BJ (cell line): ENCODE measurements at places on chromosomes 2 and 18.

- DNase-seq: no peak
Observed at GRCh38 chr2:111029181-111029927, 91.4 kb upstream of the BCL2L11 start.

- DNase-seq: no peak
Observed at GRCh38 chr2:120525056-120526046, 179.4 kb downstream of the INHBB start.

- DNase-seq: no peak
Observed at GRCh38 chr2:219443016-219443696, 8.5 kb downstream of the SPEG start.

DNA sequence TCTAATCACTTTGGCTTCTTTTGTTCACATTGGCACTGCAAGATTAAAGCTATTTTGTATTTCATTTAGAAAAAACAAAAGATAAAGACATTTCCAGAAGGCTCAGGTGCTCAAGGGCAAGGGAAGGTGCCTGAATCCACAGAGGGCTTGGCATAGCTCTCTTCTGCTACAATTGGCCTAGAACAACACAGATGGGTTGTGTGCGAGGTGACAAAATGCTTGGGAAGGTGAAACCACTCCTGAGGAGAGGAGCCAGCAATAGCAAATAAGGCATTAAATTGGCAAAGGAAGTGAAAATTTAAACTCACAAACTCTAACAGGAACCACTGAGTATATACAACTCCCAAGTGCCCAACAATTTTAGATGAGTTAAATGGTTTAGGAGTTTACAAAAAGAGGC lies 1290.4 kb upstream of the CHAC2 start:
- no peak for DNase-seq

GRCh38 chr2:64094663-64095382 lies 49.4 kb downstream of the PELI1 start:
- no peak for DNase-seq

- no peak for DNase-seq
Observed at GRCh38 chr2:201137505-201138400, 21.8 kb downstream of the CFLAR start.

GRCh38 chr2:37586663-37587317 lies 84.7 kb downstream of the CDC42EP3 start:
- no peak for DNase-seq

- no peak for DNase-seq
Observed at GRCh38 chr2:98915751-98916358, 20.2 kb downstream of the CRACDL start.

DNA sequence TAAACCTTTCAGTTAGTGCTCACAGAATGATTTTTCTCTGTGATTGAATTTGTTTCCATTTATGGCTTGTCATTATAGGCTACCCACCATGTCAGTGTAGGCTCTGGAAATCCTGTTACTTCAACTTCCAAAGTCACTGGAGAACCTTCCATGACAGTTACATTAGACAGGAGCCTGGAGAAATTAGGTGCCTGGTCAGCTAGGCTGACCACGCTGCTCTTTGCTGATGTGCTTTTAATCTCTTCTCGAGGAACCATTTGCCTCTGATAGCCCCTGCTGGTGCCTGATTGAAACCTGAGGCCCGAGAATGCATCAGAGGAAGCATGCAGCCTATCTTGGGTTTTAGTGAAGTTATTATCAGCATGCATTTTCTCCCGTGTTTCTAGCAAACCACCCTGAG lies 29.6 kb upstream of the TTN start:
- DNase-seq: no peak

- DNase-seq: no peak
Observed at GRCh38 chr2:217932803-217933616, 69.8 kb downstream of the TNS1 start.

- no peak for DNase-seq
Observed at GRCh38 chr18:37762076-37762621, 196.6 kb upstream of the CELF4 start.

DNA sequence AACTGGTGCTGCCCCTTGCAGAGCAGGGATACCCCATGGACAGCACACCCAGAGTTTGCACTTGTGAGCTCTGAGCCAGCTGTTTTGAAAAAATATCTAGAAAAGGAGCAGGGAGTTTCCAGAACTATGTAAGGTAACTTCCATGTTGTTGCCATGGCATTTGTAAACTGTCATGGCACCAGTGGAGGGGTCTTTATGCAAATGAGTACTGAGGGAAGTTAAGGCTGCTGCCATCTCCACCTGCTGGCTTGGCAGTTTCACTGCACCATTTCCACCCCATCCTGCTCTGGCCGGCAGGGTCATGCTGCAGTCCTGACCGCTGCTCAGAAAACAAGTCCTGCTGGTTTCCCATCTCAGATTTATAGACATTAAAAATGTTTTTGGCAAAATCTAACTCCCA lies 52.3 kb upstream of the SNTG2 start:
- DNase-seq: no peak

- no peak for DNase-seq
Observed at GRCh38 chr2:47177043-47177565, 22.0 kb upstream of the STPG4 start.

DNA sequence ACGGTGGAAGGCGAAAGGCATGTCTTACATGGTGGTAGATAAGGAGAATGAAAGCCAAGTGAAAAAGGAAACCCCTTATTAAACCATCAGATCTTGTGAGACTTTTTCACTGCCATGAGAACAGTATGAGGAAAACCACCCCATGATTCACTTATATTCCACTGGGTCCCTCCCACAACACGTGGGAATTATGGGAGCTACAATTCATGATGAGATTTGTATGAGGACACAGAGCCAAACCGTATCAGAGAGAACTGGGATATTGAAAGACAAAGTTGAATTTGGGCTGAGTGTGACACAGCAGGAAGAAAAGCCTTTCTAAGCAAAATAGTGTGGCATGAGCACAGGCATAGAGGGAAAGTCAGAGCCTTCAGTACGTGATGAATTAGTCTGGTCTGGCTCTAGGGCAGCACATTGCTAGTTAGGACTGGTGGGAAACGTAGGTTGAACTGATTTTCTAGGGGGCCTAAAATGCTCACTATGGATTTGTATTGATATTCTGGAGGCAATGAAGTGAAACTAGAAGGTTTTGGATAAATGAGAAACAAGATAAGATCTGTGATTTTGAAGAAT lies 84.8 kb upstream of the RND3 start:
- no peak for DNase-seq

GRCh38 chr2:131026919-131027318 lies 66.3 kb downstream of the FAM168B start:
- no peak for DNase-seq

GRCh38 chr2:231800493-231801091 lies 14.3 kb downstream of the COPS7B start:
- no peak for DNase-seq

- no peak for DNase-seq
Observed at GRCh38 chr18:78813156-78813555, 166.5 kb upstream of the SALL3 start.

DNA sequence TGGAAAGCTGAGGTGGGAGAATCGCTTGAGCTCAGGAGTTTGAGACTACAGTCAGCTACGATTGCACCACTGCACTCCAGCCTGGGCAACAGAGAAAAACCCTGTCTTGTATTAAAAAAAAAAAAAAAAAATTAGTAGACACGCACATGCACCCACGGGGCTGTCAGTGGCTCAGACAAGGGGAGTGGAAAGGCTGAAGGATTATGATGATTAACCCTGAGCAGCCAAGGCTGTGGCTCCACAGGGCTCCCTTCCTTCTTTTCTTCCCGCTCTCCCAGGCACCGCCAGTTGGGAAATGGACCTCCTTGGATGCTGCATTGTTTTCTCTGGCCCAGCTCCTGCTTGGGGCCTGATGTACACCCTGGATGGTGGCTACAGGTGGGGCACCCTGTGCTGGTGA lies 49.0 kb upstream of the RAB6C start:
- DNase-seq: no peak

GRCh38 chr2:8605351-8606065 lies 76.3 kb upstream of the ID2 start:
- peak; percentile 10 for DNase-seq

DNA sequence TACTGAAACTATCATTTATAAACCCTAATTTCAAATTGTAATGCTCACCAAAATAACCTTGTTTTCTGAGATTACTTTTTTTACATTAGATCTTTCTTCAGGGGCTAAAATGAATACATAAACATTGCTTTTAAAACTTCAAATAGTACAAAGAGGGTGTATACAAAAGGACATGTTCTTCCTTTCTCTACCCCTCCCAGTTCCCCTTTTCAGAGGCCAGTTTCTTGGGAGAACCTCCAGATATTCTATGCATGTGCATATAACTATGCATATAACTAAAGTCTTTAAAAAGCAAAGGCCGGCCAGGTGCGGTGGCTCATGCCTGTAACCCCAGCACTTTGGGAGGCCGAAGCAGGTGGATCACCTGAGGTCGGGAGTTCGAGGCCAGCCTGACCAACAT lies 10.6 kb upstream of the FAM117B start:
- no peak for DNase-seq

DNA sequence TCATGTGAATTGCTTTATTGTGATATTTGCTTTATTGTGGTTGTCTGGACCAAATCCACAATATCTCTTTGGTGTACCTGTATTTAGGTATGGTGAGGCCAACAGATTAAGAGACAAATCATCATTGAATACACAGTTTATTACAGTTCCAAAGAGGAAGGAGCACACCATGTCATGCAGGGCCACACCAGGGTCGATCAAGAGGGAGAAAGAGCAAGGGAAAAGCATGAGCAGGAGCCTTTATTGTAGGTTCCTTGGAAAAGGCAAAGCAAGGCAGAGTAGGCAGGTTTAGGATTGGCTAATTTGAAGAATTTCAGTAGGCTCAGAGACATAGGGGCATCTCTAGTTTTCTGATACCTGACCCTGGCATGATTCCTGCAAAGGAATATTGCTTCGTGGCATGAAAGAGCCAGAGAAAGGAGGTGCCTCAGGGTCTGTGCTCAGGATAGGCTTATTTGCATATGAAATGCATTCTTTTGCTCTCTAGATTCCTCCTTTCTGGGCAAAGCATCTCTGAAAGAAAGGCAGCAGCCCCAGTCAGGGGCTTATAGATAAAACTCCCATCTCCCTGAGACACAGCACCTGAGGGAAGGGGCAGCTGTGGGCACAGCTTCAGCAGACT lies 214.2 kb upstream of the ERBB4 start:
- no peak for DNase-seq

- DNase-seq: no peak
Observed at GRCh38 chr2:109660046-109660860, 46.1 kb downstream of the SOWAHC start.

- no peak for DNase-seq
Observed at GRCh38 chr2:74383254-74383653, 3.1 kb upstream of the DCTN1 start.

DNA sequence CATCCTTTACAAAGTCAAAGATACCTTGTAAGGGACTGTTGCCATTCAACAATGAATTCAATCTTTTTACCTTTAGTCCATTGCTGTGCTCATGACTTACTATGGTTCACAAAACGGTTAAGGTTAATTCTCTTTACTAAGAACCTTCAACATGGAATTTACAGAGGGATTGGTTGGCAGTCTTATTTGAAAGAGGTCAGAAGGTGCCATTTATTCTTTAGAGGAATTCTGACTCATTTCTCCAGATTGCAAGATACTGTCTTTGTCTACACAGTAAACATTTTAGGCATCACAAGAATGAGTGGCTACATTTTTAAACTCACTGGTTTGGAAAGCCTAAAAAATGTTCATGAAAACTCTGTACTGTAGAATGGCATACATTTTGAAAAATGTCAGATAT lies 17.4 kb downstream of the KCNH7 start:
- no peak for DNase-seq

GRCh38 chr2:88608184-88608583 lies 19.1 kb downstream of the EIF2AK3 start:
- DNase-seq: no peak

DNA sequence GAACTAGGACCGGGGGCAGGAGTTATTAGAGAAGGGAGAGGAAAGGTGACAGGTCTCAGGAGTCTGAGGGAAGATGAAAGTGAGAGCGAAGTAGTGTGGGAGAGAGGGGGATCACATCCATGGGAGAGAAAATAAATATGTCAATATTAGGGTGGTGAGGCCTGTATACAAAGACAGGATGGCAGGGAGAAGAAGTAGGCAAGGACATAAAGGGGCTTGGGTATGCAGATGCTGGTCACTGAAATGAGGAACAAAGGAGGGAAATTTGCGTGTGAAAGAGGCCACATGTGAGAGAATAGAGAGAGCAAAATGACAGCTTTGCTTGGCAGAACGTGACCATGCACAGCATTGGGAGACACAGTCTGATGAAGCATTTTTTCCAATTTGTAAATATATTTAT lies 13.6 kb downstream of the METAP1D start:
- no peak for DNase-seq

DNA sequence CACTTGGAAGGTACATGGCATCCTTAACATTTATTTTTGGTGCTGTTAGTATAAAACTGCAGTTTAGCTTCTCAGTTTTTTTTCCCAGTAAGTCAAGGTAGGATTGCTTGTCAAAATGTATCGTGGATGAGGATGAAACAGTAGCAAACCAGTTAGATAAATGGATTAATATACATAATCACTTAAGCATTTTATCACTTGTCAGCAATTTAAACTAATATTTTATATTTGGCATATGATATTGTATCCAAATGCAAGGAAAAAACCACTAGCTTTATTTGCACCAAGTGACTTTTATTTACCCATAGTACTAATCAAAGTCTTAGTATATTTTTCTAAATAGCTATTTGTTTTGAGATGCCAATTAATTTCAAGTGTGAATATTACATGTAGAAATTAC lies 137.7 kb upstream of the XIRP2 start:
- DNase-seq: no peak

DNA sequence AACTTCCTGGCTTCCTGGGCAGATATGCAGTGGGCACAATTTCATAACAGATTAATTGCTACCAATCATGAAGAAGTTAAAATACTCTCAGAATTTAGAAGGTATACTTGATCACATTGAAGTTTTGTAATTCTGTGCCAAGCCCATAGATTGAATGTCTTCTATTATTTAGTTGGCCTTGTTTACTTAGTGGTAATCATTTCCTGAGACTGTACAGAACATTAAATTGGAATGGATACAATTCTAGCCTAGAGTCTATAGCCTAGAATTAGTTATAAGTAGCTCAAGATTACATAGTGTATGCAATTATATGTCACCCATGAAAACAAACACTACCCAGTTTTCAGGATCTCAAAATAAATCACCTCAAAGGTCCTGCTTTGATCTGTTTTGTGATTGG lies 615.8 kb downstream of the XIRP2 start:
- DNase-seq: no peak

DNA sequence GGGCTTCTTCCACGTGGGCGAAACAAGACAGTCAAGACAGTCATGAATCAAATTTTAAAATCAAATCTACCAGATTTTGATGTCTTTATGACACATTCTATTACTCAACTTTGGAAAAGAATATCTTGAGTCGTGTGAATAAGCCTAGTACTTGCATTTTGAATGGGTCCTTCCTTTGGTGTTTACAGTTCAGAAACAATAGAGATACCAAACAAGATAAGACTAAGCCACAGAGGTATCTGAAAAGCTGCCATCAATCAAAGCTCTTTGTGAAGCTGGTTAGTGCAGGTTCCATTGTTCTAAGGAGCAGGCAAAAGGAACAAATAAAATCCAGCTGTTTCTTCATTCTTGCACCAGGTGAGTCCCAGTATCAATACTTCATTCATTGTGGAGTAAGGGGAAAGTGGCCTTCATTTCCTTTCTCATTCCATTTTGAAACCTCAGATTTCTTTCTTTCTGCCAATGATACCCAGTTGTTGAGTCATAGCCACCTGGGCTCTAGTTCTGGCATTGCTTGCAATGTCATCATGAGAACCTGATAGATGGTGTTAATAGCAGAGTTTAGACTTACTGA lies 151.7 kb upstream of the L3MBTL4 start:
- DNase-seq: no peak
